Calu3 (cell line): ENCODE measurements at places on chromosomes 6 and 20. TPM values are rescaled to one million over a fixed set of nuclear protein-coding genes. Genes with fewer than 3 reads are reported as not detected.

- H3K27ac ChIP-seq = no peak overlapping the region
- no peak for DNase-seq
- no peaks in the 10 kb centered on the region for H3K27me3 ChIP-seq
Observed at GRCh38 chr6:142855893-142856623, 88.9 kb downstream of the HIVEP2 start.

GRCh38 chr20:32906200-32906599, 47.5 kb downstream of the EFCAB8 start:
- H3K4me3 ChIP-seq = no peak overlapping the region
- no peaks in the 10 kb centered on the region for H3K4me1 ChIP-seq
- no peak for DNase-seq
- no peak overlapping the region for H3K27ac ChIP-seq
- H3K27me3 ChIP-seq = peaks cover 56% of the 10 kb centered on the region

DNA sequence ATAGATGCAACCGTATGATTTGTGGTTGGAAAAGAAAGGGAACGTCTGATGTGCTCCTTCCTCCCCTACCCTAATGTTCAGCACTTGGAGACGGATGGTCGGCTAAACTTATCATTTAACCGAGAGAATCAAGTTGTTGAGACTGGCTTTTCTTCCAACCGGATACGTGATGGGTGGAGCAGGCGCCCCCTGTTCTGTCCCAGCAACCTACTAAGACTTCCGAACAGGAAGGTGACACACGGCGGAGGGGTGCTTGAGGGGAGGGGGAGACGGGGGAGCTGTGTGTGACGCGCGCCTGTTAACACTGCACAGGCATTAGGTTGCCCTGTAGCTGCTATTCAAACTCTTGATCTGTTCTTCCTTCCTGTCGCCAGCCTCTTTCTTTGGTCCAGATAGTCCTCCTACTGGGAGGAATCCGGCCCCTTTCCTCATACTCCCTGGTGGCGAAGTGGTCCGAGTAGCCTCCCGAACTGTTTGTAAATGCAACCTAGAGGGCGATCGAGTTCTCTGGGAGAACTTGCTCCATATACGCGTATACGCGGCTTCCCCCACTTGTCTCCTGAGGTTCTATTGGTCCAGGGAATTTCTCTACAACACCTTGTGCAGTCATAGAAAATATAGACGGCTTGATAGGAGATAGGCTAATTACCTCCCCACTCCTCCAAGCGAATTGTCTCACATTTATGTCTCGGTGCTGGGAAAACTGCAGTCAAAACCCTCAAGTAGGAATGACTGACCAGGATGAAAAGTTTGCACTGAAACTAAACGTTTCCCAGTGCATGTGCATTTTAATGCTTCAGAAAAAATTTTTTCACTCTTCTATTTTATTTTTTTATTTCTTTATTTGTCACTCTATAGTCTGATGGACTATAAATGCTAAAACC, 126.0 kb upstream of the SLC2A12 start:
- peak; percentile 82 for DNase-seq
- peak overlapping the region; percentile 60 for H3K27ac ChIP-seq
- no peaks in the 10 kb centered on the region for H3K27me3 ChIP-seq
- peak overlapping the region; percentile 72 for H3K4me3 ChIP-seq
- H3K36me3 ChIP-seq = peaks cover 42% of the 10 kb centered on the region

DNA sequence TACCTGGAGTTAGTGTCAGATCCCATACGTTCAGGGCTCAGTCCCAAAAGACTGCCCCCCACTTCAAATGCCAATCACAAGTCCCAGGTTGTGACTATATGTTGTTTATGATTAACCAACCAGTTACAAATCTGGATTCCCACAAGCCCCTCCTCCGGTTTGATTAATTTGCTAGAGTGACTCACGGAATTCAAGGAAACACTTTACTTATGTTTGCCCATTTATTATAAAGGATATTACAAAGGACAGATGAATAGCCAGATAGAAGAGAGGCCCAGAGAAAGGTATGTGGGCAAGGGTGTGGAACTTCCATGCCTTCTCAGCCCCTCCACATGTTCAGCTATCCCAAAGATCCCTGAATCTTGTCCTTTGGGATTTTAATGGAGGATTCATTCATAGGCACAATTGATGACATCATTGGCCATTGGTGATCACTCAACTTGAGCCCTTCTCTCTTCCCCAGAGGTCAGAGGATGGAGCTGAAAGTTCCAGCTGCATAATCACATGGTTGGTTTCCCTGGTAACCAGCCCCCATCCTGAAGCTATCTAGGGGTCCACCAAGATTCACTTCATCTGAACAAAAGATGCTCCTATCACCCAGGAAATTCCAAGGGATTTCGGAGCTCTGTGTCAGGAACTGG, 2.0 kb downstream of the ECT2L start:
- no peaks in the 10 kb centered on the region for H3K36me3 ChIP-seq
- DNase-seq = peak; percentile 37
- H3K27ac ChIP-seq = peak overlapping the region; percentile 91
- peak overlapping the region; percentile 68 for H3K4me3 ChIP-seq

- no peak for DNase-seq
- no peak overlapping the region for H3K4me3 ChIP-seq
- no peaks in the 10 kb centered on the region for H3K36me3 ChIP-seq
- H3K27me3 ChIP-seq = no peaks in the 10 kb centered on the region
Observed at GRCh38 chr6:11356404-11357155, 124.1 kb upstream of the NEDD9 start.

GRCh38 chr6:157443066-157443800, 62.2 kb downstream of the ZDHHC14 start:
- H3K27me3 ChIP-seq = no peaks in the 10 kb centered on the region
- no peak overlapping the region for H3K4me3 ChIP-seq
- DNase-seq = no peak

DNA sequence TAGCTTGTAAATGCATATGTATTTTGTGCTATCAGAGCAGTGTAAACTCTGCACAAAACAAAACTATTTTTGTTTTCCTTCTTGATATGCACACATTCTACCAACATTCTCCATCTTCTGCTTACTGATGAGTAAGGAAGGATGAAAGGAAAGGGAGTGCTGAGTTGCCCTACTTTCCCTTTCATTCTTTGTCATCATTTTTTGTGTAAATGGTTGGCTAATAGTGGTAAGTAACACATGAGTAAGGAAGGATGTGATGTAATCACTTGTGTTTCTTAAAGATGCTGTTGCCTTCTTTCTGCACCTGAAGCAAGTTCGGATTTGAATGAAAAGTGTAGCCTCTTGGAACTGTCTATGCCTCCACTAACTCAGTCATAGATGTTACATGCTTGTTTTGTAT, 4.6 kb upstream of the REV3L start:
- no peak overlapping the region for H3K27ac ChIP-seq
- DNase-seq = no peak
- no peaks in the 10 kb centered on the region for H3K4me1 ChIP-seq
- H3K4me3 ChIP-seq = no peak overlapping the region

GRCh38 chr6:142242269-142242668, 59.5 kb upstream of the ADGRG6 start:
- DNase-seq = no peak
- H3K4me3 ChIP-seq = no peak overlapping the region
- no peaks in the 10 kb centered on the region for H3K36me3 ChIP-seq
- H3K4me1 ChIP-seq = peaks cover 15% of the 10 kb centered on the region

GRCh38 chr6:23561732-23562131, 564.3 kb upstream of the NRSN1 start:
- H3K36me3 ChIP-seq = no peaks in the 10 kb centered on the region
- H3K27ac ChIP-seq = no peak overlapping the region
- no peak overlapping the region for H3K4me3 ChIP-seq
- H3K4me1 ChIP-seq = peaks cover 9% of the 10 kb centered on the region
- DNase-seq = no peak
- no peaks in the 10 kb centered on the region for H3K27me3 ChIP-seq

- no peaks in the 10 kb centered on the region for H3K27me3 ChIP-seq
- H3K27ac ChIP-seq = peak overlapping the region; percentile 81
- peaks cover 9% of the 10 kb centered on the region for H3K4me1 ChIP-seq
- H3K4me3 ChIP-seq = peak overlapping the region; percentile 24
Observed at GRCh38 chr6:4487538-4487937, 288.7 kb upstream of the CDYL start.

GRCh38 chr6:32529697-32530430, at the start of gene HLA-DRB5:
TSS of gene HLA-DRB5 (minus strand) at chr6:32530287. CDS start at chr6:32530224, 63 bp downstream.
- H3K4me3 ChIP-seq = peak within 1 kb of the TSS; percentile 68
- no peaks in the 10 kb centered on the region for H3K36me3 ChIP-seq
- DNase-seq = peak; percentile 53
- peaks cover 15% of the 10 kb centered on the region for H3K27me3 ChIP-seq
- no peaks in the 10 kb centered on the region for H3K4me1 ChIP-seq

DNA sequence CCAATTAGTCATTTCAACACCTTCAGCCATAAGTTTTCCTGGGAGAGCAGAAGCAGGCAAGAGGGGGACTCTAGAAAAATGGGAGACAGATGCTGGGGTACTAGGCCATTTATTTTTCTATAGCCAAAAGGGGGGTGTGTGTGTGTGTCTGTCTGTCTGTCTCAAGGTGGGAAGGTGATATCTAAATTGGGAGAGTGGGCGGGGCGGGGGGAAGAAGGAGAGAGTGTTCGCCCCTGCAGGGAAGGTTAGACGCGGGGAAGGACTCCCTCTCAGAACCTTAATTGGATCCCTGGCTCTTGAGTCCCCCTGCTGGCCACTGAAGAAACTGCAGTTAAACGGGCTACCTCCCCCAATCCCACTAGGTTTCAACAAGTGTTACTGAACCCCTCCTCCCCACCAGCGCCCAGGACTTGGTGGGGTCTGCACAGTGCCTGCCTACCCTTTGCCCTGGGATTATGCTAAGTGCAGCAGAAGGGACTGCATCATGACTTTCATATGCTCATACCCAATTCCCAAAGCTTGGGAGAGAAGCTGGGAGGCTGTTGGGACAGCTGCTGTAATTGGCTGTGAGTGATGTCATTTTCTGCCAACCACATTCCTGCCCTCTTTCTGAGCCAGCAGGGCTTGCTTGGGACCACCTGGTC, 45.8 kb downstream of the FOXP4 start:
- no peak overlapping the region for H3K27ac ChIP-seq
- peaks cover 16% of the 10 kb centered on the region for H3K36me3 ChIP-seq
- DNase-seq = peak; percentile 85

DNA sequence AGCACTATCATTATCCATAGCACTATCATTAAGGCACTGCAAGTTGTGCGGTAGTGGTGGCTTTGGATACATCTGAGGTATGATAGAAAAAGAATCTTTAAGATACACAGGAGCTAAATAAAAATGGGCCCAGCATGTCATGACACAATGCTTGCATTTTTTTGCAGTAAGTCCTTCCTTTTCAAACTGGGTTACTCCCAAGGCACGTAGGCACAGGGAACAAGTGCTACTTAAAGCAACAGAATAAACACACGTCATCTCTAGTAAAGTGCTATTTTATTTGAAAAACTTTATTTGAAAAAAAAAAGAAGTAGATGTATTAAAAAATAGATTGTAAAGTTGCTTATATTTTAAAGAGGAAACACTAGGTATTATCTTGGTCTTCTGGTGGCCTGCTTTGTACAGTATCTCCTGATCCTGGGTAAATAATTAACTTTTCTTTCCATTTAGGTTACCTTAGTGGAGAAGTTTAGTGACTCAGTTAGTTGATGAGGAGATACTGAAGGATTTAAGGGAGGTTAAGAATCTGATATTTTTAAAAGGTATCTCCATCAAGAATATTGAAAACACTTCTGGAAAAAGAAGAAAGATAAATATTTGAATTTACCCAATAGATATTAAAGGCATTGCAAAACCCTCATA, 129.6 kb downstream of the EDN1 start:
- no peak for DNase-seq
- H3K4me1 ChIP-seq = peaks cover 15% of the 10 kb centered on the region
- no peak overlapping the region for H3K4me3 ChIP-seq
- no peaks in the 10 kb centered on the region for H3K36me3 ChIP-seq
- no peaks in the 10 kb centered on the region for H3K27me3 ChIP-seq

SMLR1 gene
- total RNA-seq = not detected in 2 replicates

OR2H1 gene
- total RNA-seq = not detected in 2 replicates

ZNF133 gene
- total RNA-seq = 4.6 and 5.0 TPM in 2 replicates

TFAP2C gene
- 3.1 and 3.4 TPM in 2 replicates for total RNA-seq

TRIM10 gene
- 1.8 and 2.7 TPM in 2 replicates for total RNA-seq

CST3 gene
- total RNA-seq = 95.7 and 107 TPM in 2 replicates
